ENCODE measurements at places on chromosomes 16 and 17. TPM values are rescaled to one million over a fixed set of nuclear protein-coding genes. Genes with fewer than 3 reads are reported as not detected.

DNA sequence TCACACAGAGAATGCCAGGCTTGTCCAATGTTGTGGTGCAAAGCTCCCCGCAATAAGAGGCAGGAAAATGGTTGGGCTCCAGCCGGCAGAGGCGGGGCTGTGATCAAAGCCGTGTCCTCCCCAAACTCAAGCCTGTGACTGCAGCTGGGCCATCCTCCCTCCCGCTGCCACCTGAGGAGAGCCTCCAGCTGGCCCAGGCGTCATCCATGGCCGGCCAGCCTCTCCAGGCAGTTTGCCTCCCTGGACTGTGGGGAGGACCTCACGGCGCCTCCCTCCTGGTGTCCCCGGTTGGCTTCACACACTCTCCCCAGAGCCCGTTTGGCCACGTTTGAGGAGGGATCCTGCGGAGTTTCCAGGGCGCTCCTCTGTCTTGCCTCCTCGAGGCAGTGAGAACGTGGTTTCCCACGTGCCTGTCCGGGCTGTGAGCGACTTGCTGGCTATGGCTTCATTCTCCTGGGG lies 134.1 kb downstream of the IRF8 start:
- no peak for DNase-seq

DNA sequence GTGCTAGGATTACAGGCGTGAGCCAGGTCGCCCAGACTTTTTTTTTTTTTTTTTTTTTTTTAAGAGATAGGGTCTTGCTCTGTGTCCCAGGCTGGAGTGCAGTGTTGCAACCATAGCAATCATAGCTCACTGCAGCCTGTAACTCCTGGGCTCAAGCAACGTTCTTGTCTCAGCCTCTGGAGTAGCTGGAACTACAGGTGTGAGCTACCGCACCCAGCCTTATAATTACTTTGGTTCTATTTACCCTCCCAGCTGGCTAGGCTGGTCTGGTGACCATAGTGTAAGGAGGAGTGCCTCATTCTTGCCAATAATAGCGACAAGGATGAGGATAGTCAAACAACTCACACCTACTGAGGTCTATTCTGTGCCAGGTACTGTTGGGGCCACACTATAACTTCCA lies 39.6 kb upstream of the USP7 start:
- peak; percentile 45 for DNase-seq

DNA sequence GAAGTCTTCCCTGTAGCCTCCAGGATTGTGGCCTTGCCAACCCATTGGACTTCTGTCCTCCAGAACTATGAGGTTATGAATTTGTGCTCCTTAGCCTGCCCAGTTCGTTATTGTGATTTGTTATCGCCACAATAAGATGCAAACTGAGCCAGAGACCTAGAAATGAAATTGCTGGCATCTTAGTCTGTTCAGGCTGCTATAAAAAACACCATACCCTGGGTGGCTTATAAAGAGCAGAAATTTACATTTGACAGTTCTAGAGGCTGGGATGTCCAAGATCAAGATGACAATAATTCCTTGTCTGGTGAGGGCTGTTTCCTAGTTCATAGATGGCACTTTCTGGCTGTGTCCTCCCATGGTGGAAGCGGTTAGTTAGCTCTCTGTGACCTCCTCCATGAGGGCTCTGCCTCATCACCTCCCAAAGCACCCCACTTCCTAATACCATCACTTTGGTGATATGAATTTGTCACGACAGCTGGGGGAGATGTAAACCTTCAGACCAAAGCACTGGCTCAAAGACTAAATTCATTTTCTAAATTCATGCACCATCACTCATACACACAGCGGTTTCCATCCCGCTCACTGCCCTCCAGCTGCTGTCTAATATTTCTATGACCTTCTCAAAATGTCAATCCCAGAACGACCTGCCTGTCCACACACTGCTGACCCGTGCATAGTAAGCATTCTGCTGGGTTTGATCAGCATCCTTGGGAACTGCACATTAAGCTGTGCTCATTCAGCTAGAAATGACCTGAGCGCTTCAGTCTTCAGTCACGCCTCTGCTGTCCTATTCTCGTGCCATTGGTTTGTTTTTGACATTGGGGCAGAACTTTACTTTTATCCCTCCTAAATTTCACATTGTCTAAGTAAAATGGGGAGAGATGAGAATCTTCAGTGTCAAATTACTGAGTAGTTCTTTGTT lies 36.6 kb downstream of the GINS3 start:
- DNase-seq, result no peak

DNA sequence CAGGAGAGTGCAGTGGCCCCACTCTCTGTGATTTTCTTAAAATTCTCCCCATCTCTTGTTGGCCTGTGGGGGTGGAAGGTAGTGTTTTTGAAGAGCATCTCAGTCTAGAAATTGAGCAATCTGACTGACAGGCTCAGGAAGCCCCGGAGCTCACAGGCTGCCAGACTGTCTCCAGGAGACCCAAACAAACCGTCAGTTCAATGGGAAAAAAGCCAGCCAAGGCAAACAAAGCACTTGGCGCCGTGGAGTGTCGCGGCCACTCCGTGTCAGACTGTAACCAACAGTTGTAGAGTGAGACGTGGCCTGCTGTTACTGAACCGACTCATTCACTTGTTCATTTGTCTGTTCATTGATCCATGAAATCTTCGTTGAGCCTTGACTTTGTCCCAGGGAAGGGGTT lies 33.7 kb downstream of the RGS9 start:
- DNase-seq, result no peak

- no peak for DNase-seq
These were observed 112.9 kb downstream of the DNAH3 start for GRCh38 chr16:21037736-21038135.

DNA sequence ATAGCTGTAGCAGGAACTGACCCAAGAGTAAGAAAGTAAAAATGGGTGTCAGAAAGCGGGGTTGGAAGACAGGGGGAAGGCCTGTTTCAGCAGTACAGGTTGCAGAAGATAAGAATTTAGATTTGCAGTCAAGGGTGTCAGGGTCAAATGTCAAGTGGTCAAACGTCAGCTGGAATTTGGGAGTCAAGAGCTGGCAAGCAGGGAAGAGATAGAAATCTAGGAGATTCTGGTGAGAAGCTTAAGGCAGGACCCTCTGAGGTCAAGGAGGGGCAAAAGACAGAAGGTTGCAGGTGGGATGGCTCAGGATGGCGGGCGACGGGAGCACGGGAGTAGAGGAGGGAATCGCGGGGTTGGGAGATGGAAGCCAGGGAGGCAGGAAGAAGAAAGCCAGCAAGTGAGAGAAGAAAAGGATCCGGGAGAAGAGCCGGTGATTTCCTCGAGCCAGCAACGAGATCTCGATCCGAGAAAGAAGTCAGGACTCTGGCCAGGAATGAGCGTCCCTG lies 335 bp downstream of the SLC25A35 start:
- no peak for DNase-seq

GRCh38 chr17:35865412-35866340 lies 3.0 kb downstream of the HEATR9 start:
- DNase-seq, result no peak

- no peak for DNase-seq
These were observed 8.0 kb upstream of the STX4 start for GRCh38 chr16:31025339-31025738.

GRCh38 chr17:83122834-83123233 lies 43.4 kb downstream of the METRNL start:
- no peak for DNase-seq

- no peak for DNase-seq
These were observed 7.0 kb downstream of the VAC14 start for GRCh38 chr16:70793851-70794502.

DNA sequence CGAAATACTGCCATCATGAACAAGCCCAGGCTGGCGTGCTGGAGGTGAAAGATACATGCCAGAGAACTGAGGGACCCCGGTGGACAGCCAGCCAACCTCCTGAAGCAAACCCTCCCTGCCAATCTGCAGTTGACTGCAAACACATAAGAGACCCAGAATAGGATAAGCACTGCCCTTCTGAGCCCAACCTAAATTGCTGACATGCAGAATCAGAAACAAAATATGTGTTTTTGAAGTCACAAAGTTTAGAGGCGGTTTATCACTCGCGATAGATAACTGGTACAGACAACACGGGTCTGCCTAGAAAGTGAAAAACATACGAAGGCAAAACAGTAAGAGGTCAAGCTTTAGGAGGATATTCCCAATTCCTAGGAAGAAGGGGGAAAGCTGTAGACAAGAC lies 14.6 kb downstream of the TOX3 start:
- DNase-seq, result no peak

- DNase-seq, result no peak
These were observed 37.7 kb downstream of the XYLT1 start for GRCh38 chr16:17432901-17433576.

GRCh38 chr17:29959658-29960337 lies 18.4 kb downstream of the EFCAB5 start:
- no peak for DNase-seq

DNA sequence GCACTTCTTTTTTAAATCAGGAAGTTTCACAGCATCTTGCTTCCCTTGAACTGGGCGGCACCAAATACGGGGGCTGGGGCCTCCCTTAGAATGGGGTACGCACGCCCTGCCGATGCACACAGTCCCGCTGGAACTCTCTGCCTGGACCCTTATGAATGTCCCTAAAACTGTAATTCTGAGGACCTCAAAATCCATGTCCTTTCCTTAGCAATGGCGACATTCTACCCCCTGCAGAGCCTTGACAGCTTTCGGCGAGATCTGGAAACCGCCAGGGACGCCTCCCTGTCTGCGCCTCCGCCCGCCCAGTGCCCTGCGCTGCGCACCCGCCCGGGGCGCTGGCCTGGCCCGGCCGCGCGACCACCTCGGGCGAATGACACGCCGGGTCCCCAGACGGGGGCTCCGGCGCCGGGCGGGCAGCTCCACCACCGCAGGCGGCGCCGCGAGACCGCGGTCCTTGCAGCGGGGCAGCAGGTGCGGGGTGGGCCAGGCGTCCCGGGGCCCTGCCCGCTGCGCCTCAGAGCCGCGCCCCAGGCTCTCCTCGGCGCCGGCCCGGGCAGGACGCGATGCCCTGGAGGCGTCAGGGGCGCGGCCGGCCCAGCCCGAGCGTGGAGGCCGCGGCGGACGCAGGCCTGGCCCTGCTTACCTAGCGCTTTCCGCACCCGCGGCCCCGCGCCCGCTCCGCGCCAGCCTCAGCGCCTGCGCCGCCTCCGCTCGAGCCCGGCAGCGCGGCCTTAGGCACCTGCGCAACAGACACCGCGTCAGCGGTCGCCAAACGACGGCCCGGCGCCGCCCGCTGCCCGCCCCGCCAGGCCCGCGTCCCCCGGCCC lies 548 bp downstream of the HAGH start:
- DNase-seq, result peak; percentile 87

Gene COX6A2
- polyA plus RNA-seq, result 7.8 TPM

Gene VPS4A
- 43.5 TPM for polyA plus RNA-seq

Gene PRSS27
- 1.3 TPM for polyA plus RNA-seq
